ENCODE measurements at places on chromosomes 5 and 9.

GRCh38 chr5:172906888-172907287 lies 52.3 kb upstream of the RPL26L1 start:
- no peak for DNase-seq

- DNase-seq = no peak
Observed at GRCh38 chr5:34007201-34007620, 639 bp downstream of the AMACR start.

DNA sequence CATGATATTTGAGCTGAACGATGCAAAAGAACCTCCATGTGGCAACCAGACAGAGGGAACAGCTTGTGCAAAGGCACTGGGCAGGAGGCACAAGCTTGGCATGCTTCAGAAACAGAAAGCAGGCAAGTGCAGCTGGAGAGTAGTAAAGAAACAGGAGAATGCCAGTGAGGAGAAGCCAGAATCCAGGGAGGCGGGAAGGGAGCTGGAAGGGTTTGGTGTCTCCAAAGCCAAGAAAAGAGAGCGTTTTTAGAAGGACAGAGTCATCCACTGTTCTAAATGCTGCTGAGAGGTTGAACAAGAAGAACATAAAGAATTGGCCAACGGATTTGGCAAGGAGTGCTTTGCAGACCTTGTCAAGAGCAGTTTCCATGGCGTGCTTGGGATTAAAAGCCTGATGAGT lies 124.7 kb downstream of the TLE1 start:
- no peak for DNase-seq

DNA sequence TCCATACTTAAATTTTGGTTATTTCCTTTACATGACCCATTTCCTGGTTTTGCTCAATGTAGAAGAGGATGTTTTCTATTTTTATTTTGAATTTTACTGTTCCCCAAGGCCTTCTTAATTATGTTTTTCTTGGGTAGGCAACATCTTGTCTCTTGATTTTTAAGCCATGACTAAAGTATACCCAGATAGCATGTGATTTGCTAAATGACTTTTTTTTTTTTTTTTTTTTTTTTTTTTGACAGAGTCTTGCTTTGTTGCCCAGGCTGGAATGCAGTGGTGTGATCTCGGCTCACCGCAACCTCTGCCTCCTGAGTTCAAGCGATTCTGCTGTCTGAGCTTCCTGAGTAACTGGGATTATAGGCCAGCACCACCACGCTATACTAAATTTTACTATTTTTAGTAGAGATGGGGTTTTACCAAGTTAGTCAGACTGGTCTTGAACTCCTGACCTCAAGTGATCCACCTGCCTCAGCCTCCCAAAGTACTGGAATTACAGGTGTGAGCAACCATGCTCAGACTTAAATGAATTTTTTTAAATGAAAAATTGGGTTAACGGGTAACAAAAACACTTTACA lies 198.6 kb upstream of the DAB2 start:
- no peak for DNase-seq

- peak; percentile 6 for DNase-seq
Observed at GRCh38 chr5:40436535-40437237, 243.0 kb upstream of the PTGER4 start.

DNA sequence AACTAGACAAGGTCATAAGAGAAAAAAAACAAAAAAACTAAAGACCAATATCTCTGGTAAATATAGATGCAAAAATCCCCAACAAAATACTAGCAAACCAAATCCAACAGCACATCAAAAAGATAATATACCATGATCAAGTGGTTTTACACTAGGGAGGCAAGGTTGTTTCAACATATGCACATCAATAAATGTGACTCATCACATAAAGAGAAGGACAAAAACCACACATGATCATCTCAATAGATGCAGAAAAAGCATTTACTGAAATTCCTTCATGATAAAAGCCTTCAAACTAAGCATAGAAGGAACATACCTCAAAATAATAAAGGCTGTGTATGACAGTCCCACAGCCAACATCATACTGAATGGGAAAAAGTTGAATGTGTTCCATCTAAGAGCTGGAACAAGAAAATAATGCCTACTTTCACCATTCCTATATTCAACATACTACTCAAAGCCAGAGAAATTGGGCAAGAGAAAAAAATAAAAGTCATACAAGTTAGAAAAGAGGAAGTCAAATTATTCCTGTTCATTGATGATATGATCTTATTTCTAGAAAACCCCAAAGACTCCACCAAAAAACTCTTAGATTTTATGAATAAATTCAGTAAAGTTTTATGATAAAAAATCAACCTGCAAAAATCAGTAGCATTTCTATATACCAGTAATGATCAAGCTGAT lies 72.2 kb upstream of the FAM169A start:
- DNase-seq = no peak

DNA sequence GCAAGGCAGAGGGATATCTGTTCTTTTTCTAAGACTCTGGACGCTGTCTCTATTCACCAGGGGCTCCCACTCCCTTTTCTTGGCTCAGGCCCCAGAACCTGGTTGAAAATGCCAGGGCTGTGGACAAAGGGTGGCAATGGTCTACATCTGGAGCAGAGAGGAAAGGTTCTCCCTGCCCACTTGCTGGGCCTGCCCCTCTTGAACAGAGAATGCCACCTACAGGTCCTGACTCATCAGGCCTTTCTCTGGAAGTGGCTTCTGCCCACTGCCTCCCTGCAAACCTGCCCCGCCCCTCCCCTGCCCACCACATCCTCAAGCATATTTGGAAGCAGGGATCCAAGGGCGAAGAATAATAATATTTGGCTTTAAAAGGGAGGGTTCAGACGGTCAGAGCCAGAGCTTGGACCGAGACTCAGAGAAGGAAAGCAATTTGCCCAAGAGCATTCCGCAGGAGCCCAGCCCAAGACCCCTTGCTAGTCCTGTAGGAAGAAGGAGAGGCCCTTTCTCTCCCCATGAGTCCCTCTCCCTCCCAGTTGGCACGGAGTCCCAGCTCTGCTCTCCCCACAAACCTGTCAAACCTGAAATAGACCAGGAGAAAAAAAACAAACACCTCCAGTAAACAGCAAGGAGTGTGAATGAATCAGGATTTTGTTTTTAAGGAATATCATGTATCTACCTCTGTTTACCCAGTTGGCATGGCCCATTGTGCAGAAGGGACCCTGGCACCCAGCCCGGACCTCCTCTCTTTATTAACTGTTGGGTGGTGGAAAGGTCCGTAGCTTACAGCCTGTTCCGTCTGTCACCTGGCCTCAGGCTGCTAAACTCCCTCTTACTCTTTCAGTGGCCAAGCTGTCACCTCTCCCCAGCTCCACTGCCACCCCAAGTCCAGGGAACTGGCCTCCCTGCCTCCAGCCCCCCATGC lies 37.7 kb upstream of the STXBP1 start:
- peak; percentile 44 for DNase-seq

GRCh38 chr9:134570711-134571325 lies 70.8 kb upstream of the COL5A1 start:
- no peak for DNase-seq

DNA sequence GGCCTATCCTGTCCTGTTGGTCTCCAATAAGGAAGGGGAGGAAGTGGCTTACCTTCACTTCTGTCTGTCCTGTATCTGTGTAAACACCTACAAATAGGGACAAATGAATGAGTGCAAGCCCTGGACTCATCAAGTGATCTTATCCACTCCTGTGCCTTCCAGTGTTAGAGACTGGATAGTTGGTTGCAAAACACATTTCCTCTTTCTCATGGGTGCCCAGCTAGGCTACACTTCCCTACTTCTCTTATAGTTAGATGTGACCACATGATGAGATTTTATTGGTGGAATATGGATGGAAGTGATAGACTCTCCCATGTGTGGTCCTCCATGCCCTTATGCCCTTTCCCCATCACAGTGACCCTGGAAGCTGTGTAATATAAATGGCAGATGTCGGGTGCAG lies 16.9 kb upstream of the PFDN1 start:
- DNase-seq = no peak

- no peak for DNase-seq
Observed at GRCh38 chr9:108857572-108857971, 1.8 kb upstream of the ACTL7B start.

DNA sequence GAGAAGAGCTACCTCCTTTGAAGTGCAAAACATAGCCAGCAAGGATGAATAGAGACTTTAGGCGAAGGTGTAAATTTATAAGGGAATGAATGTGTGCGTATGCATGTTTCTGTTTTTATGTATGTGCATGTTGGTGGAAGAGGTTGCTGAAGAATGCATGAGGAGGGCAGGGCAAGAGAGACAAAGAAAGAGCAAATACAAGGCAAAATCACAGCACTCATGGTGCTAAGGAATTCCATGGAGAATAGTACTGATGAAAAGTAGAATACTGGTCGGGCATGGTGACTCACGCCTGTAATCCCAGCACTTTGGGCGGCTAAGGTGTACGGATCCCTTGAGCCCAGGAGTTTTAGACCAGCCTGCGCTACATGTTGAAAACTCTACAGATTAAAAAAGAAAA lies 762.1 kb upstream of the PTPRD start:
- DNase-seq = no peak

DNA sequence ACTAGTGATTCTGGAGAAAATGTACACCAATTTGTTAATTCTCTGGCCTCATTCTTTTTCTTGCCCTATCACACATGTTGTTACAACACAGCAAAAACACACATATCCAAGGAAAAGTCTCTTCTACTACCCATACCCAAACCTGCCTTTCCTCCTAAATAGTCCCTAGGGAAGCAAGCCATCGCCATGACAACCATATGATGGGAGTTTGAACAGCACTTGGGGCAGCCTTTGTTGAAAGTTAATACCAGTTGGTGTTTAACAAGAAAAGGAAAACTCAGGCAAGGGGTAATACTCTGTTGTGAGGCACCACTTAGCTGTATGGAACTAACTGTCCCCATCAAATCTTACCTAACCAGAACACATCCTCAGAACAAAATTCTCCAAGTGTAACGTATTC lies 1.7 kb downstream of the TRPM3 start:
- DNase-seq = no peak

- DNase-seq = no peak
Observed at GRCh38 chr5:116281309-116281708, 196.5 kb downstream of the COMMD10 start.

DNA sequence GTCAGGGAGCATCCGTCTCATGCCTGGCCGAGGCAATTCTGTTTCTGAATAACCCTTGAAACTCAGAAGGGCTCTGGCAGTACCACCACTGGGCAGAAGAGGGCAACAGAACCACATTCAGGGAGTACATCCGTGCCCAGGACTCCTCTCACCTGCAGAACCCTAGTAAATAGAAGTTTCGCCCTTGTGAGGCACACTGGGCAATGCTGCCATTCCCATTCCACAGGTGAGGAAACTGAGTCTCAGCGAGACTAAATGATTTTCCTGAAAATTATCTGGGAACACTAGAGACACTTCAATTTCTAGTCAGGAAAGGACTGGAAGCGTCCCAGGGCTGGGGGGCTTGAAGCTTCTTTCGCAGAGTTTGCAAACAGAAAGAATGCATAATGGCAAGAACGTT lies 74.7 kb downstream of the FGF1 start:
- peak; percentile 67 for DNase-seq

GRCh38 chr5:1723476-1723875 lies 76.2 kb downstream of the MRPL36 start:
- DNase-seq = no peak

- no peak for DNase-seq
Observed at GRCh38 chr9:113484258-113484730, 20.8 kb downstream of the RGS3 start.

DNA sequence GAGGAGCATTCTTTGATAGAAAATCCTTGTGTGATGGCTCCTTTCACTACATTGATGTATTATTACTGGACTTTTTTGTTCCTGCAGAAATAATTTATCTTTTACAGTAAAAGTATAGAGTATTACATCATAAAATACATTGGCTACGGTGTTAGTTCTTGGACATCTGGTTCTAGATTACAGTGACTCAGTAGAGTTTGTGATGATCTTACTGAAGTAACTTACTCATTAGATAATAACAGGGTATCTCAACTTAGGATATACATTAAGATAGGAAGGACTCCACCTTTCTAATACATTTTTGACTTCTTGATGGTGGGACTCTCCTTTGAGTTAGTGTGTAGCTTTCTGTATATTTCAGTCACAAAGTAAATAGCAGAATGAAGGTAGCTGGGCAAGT lies 59.1 kb downstream of the ZNF462 start:
- no peak for DNase-seq

DNA sequence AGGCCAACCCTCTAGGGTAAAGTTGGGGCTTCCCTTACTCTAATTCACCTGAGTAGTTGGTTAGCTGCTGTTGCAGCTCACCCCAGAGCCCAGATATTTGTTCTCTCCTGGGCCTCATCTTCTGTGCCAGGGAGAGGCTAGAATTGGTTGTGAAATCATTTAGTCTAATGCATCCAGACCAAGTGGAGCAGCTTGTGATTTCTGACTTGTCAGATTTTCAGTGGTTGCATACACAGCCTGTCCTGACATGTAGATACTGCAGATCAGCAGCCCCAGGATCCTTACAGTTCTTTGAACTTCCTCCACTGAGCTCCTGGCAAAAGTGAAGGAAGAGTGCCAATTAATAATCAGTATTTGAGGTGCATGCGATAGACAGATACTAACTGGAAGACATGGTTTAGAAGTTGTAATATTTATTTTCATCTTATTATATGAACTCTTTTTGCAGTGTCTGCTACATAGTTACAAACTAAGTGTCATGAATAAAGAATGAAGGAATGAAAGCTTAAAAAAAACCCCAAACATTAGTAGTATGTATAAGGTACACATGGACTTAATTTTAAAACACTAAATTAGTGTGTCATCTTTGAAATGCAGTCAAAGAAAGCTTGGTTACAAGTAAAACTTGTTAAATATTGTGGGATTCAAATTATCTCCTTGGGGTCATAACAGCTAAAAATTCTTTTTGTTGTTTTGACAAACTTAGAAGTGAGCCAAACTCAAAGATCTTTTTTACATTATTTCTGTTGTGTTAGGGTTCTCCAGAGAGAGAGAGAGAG lies 128.5 kb downstream of the VPS13A start:
- DNase-seq = no peak

DNA sequence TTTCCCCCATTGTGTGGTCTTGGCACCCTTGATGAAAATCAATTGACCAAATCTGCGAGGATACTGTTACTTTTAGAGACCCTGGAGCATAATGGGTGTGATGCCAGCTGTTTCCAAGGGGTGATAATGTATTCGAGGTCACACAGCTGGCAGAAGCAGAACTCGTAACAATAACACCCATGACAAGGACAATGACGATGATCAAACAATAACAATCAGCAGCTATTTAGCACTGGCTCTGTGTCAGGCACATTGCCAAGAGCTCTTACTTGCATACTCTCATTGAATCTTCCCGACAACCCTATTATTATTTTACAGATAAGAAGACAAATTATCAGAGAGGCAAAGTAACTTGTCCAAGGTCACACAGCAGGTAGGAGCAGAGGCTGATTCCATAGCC lies 223.7 kb upstream of the MSX2 start:
- no peak for DNase-seq

- no peak for DNase-seq
Observed at GRCh38 chr5:169185626-169186025, 115.3 kb downstream of the SLIT3 start.

DNA sequence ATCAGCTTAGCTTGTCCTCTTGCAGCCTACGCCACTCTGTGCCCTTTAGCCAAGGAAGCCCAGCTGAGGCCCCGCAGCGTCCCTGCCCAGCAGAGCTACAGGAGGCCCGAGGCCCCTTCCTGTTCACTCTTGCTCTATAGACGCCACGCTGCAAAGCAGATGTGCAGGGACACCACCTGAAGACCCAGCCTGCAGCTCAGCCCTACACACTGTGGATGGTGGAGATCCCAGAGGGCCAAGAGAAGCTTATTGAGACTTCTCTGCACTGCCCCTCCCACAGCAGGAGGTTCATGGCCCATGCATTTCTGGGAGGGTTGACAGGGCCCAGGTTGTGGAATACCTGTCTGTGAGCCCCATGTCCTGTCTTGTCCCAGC lies 33.6 kb downstream of the IRF1 start:
- no peak for DNase-seq
